ENCODE measurements at places on chromosomes 3 and 15. TPM values are rescaled to one million over a fixed set of nuclear protein-coding genes. Genes with fewer than 3 reads are reported as not detected.

DNA sequence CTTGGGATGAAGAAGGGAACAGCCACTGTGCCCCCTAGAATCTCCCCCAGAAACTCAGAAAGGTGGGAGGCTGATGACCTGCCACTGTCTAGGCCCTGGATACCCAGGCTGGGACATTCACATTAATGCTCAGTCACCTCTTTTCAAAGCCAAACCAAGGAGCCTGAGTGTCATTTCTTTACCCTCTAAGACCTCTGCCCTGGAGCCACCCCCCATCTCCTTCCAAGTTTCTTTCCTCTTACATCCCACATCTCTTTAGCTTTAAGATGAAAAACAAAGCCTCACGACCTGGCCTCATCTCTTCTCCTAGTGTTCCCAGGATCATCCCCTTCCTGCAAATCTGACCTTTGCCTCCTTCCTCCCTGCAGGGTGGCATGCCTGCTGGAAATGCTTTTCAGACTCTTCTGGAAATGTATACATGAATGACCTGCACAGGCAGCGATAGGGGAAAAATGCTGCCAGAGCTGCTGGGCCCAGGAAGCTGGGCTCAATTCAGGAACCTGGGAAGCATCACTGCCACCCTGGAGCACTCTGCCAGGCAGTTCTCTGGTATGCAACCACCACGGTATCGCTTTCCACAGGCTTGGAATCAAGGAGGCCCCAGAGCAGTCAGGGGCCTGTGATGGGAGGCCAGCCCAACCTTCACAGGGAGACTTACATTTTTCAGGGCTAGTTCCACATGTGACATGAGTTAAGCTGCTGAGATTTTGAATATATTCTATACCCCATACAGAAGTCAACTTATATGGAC, 67.6 kb downstream of the DAPK2 start:
- DNase-seq: no peak

GRCh38 chr15:84598993-84599392, 1.8 kb upstream of the ZSCAN2 start:
- DNase-seq: peak; percentile 24

DNA sequence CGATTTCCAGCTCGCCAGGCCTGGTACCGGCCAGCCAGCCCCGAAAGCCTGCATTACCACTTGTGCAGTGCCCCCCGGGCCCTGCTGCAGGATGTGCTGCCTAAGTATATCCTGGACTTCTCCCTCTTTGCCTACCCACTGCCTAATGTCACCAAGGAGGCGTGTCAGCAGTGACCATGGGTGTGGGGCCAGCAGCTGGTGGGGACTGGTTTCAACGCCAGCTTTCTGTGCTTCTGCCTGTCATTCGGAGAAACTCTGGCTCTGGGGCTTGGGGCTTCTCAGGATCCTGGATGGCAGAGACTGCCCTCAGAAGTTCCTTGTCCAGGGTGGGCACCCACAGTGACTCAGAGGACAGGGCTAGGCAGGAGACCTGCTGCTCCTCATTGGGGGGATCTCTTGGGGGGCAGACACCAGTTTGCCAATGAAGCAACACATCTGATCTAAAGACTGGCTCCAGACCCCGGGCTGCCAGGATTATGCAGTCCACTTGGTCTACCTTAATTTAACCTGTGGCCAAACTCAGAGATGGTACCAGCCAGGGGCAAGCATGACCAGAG, 1.5 kb downstream of the CHST14 start:
- no peak for DNase-seq

GRCh38 chr3:150528354-150528797, 17.9 kb downstream of the SERP1 start:
- DNase-seq: no peak

DNA sequence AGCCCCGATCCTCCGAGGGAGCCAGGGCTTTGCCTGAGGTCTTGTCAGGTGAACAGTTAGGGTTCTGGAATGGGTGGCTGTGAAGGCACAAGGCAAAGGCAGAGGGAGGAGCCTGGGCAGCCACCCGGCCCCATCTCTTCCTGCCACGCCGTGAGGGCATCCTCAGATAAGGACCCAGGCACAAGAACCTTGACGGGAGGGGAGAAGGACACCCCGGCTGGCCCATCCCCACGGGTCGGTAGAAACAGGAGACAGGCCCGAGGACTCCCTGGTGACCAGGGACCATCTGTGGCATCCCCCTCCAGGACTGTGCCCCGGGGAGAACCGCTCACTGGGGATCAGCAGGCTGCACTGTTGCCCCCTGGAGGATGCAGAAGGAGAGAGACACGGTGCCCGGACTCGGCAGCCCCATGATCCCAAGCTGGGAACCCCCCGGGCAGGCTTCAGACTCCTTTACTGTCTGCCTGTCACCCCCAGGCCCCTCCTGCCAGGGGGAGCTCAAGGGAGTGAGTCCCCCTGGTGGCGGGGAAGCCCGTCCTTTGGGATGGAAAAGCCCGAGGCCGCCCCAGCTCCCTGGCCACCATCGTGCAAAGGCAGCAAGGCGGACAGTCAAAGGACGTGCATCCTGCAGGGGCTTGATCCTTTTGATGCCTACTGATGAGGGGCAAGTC, 12.3 kb upstream of the PCSK6 start:
- peak; percentile 23 for DNase-seq

DNA sequence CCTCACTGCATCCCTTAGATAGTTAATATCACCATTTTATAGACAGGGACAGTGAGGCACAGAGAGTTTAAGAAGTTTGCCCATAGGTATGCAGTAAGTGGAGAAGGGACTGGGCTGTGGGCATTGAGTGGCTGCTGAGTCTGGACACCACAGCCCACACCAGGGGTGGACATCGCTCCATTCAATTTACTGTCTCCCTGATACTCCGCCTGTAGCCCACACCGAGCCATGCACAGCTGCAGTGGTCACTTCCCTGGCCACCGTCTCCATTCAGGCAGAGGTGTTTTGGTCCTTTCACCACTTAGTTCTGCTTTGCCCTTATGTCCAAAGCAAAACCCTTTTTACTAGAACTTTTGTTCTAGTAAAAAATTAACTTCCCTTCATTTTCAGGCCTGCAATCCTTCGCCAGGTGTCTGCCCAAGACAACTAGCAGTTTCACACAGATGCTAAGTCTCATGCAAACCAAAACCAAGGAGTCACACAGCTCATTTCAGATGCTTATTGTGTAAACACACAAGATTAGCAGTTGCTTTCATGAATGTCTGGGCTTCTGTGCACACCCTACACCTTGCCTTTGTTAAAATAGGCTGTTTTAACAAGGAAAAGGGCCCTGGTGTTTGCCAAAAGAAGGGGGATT, 30.1 kb downstream of the ZNF35 start:
- no peak for DNase-seq

TRH gene
- not detected for total RNA-seq

All from foreskin keratinocyte (primary cell).